Epithelial cell of proximal tubule (primary cell): ENCODE measurements at places on chromosomes 12 and 14.

DNA sequence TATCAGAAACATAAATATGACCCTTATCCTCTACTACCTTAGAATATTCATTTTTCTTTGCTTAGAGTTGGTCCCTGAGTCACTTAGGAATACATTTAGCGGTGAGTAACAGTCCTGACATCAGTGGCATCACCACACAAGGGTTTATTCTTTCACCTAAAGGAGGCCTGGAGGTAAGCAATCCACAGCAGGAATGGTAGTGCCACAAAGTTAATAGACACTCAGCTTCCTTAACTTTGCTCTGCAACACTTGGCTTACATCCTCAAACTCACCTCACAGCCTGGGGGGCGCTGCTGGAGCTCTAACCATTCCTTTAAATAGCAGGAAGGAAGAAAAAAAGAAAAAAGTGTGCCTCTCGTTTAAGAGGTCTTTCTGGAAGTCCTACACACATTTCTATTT is 29.1 kb downstream of the BBOF1 start:
- no peak for DNase-seq

GRCh38 chr12:5688226-5688625 is 256.3 kb downstream of the NTF3 start:
- no peak for DNase-seq

- no peak for DNase-seq
Observed at GRCh38 chr14:30204431-30204980, 276.9 kb upstream of the PRKD1 start.

DNA sequence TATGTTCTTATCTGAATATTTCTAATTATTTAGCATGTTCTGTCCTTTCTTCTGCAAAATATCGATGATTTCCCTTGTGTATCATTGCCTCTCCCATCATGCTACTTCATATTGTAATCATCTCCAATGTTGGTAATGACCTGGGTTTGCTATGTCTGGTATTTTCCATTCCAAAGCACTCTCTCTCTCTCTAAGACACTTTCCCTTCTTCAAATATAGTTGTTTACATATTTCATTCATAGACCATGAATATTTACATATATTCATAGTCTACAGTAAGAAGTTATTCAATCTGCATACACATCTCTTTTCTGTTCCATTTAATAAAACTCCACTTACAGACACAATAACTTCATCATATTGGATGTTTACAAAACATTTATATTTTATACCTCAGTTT is 1516.5 kb upstream of the FLRT2 start:
- no peak for DNase-seq

GRCh38 chr12:103050273-103050672 is 92.8 kb downstream of the ASCL1 start:
- DNase-seq, result no peak
